ENCODE measurements at places on chromosomes 11 and 22.
A peak's percentile ranks its signal among the peaks of the same experiment; 100 is the strongest.

GRCh38 chr11:6505577-6506240, 8.6 kb downstream of the DNHD1 start:
- DNase-seq, result peak; percentile 60

- DNase-seq, result no peak
Observed at GRCh38 chr11:11391796-11392463, 38.9 kb upstream of the CSNK2A3 start.

DNA sequence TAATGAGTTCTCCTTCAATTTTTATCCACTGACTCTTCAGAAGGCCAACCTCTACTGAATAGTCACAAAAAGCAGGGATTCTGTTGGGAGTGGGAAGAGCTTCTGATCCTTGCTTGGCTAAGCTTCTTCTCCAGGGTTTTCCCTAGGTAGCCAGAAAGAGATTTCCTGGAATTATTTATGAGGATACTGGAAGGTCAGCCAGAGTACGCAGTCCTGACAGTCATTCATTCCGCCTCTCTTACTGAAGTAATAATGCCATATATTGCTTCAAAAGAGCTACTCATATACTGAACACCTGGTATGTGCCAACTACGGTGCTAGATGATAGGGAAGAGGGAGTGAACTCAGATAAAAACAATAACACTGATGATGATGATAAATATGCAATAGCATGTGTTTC, 116.1 kb downstream of the CCDC34 start:
- no peak for DNase-seq

DNA sequence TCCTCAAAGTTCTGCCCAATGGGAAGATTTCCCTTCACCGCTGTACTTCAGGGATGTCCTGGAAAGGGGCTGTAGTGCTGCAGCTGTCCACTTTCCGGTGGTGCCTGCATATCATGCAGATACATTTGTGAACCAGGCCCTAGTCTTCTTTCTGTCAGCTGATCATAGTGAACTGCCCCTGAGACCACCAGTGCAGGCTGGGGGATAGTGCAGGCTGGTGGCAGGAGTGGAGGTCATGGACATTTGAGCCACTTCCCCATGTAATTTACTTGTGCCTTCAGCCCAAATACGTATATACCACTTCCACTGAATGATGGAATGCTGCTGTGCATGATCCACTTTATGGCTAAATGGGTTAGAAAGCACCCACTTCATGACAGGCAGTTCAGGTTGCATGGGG, 120.0 kb downstream of the ZNF280B start:
- DNase-seq, result no peak

DNA sequence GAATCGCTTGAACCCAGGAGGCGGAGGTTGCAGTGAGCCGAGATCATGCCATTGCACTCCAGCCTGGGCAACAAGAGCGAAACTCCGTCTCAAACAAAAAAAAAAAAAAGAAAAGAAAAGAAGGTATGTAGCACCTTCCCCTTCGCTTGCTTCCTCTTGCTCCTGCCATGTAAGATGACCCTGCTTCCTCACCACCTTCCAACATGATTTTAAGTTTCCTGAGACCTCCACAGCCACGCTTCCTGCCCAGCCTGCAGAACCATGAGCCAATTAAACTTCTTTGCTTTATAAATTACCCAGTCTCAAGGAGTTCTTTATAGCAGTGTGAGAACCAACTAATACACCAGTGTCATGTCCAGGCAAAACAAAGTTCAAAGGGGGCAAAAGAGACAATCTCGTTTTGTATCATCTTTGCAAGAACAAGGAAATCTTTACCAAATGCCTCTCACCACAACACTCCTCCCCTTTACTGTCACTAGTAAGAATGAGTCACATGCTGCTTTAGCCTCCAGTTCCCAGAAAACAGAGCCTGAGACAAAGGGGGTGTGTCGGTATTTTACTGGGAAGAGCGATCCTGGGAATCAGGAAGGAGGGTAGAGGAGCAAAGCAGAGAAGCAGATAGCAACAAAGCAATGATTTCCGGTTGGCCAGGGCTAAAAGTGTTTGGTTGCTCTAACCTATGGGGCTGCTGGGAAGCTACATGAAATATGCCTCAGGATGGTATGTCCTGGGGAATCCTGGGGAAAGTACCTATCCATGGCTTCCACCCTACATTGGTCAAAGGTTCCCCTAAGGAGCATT, 10.5 kb upstream of the MCHR1 start:
- DNase-seq, result no peak

DNA sequence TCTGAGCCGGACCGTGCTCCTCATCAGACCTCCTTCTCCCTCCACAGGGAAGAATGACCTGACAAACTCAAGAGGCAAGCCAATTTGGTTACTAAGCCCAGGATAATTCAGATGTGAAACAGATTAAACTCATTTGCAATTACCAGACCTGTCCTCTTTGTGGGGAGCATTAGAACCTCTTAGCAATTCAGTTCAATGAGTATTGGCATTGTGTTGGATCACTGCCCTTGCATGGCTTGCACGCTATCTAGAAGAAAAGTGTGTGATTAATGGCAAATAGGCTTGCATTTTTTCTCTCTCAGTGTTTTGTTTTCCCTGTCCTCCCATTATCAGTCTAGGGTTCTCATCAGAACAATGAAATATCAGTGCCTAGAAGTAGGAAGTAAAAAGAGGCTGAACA, 365.6 kb downstream of the OPCML start:
- no peak for DNase-seq

GRCh38 chr22:29152045-29152953, 53.4 kb upstream of the EMID1 start:
- DNase-seq, result peak; percentile 36

- no peak for DNase-seq
Observed at GRCh38 chr11:31687861-31688260, 123.3 kb downstream of the PAX6 start.

DNA sequence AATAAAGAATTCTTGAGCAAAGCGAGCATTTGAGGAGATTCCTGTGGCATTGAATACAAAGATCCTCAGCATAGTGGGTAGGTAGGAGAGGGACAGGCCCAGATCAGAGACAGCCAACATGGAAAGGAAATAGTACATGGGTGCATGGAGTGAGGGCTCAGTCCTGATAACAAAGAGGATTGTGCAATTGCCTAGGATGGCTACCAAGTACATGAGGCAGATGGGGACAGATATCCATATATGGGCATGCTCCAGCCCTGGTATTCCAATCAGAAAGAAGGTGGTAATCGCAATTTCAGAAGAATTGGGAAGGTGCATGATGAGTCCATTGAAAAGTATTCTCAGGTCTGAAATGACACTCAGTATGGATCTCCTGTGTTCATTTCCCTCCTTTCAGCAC, 8.6 kb downstream of the OR51T1 start:
- DNase-seq, result no peak

- no peak for DNase-seq
Observed at GRCh38 chr11:76152741-76153570, 53.3 kb downstream of the WNT11 start.

DNA sequence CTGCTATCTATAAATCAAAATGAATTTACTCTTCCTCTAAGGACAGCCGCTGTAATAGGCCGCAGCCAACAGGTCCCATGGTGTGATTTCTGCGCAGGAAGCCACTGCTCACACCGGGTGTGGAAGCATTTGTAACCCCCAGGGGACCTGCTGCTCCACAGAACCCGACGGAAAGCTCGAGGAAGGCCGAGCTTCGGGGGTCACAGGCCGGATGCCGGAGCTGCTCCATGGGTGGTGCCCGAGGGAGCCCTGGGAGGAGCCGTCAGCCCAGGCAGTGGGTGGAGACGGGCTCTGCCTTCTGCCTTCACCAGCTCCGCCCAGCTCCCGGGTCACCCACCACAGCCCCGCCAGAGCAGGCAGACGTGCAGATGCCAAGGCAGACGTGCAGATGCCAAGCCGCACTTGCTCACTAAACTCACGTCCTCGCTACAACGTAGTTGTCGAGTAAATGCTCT, 63.5 kb downstream of the BRD1 start:
- DNase-seq, result no peak

DNA sequence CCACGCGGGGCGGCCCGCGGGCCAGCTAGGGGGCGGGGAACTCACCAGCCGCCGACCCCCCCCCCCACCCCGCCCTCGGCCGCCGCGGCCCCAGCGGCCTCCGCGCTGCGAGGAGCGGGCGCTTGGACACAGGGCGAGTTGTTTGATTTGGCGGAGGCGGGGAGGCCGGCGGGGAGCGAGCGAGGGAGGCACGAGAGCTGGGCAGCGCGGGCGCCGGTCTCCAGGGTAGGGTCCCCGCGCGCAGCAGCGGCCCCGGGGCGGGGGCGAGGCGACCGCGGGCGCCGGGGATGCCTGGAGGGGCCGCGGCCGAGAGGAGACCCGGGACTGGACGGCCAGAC, 64.4 kb downstream of the NAV2 start:
- no peak for DNase-seq

- no peak for DNase-seq
Observed at GRCh38 chr11:69150175-69150574, 5.6 kb upstream of the SMIM38 start.

DNA sequence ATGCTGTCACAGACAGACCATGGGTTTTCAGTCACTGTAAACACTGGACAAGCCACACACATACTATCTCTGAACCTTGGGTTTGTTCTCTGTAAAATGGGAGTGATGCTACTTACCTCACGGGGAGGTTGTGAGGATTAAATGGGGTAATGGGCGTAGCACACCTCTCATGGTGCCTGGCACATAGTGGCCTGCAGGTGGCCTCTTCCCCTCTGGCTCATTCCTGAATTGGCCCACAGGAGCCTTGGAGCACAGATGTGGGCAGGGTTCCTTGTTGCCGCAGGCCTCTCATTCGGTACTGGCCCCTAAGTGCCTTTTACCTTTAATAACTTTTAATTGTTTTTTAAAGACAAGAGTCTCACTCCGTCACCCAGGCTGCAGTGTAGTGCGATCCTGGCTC, 11.7 kb downstream of the MICAL2 start:
- no peak for DNase-seq

GRCh38 chr22:19959587-19960490, 18.2 kb upstream of the TXNRD2 start:
- DNase-seq, result no peak

GRCh38 chr11:117565709-117566108, 231.3 kb downstream of the DSCAML1 start:
- no peak for DNase-seq

- DNase-seq, result no peak
Observed at GRCh38 chr11:123110397-123110796, 48.5 kb upstream of the HSPA8 start.

DNA sequence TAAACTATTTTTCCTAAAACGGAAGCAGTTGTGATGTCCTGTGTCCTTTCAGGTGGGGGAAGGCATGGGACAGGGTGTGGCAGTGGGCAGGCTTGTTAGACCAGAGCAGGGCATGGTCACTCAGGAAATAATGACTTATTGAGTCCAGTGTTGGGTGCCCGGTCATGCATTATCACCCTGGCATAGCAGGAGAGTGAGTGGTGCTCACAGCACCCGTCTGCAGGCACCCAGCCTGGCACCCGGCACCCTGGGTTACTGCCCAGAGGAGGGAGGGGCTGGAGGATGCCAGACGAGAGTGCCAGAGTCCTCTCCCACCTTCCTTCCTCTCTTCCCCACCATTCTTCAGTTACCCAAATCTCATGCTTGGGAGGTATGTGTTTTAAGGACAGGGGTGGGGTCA, 59.1 kb downstream of the ST3GAL4 start:
- DNase-seq, result no peak

DNA sequence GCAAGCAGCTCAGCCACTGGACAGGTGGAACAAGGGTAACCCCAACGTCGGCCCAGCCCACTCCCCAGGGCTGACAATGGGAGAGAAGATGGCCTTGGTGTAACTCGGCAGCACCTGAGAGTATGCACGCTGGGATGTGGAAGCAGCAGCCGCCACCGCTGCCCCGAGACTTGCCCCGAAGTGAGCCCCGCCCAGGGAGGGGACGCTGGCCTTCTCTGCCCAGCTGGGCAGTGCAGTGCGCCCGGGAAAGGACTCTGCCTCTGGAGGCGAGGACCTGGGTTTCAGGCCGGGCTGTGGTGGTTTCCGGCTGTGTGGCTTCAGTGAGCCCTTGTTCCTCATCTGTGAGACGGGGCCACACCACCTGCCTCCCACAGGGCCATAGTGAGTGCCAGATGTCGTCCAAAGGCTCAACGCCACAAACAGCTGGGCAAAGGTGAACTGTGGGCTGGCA, 8.6 kb upstream of the POLDIP3 start:
- DNase-seq, result no peak

GRCh38 chr11:2277933-2278523, 7.6 kb upstream of the ASCL2 start:
- DNase-seq, result no peak

DNA sequence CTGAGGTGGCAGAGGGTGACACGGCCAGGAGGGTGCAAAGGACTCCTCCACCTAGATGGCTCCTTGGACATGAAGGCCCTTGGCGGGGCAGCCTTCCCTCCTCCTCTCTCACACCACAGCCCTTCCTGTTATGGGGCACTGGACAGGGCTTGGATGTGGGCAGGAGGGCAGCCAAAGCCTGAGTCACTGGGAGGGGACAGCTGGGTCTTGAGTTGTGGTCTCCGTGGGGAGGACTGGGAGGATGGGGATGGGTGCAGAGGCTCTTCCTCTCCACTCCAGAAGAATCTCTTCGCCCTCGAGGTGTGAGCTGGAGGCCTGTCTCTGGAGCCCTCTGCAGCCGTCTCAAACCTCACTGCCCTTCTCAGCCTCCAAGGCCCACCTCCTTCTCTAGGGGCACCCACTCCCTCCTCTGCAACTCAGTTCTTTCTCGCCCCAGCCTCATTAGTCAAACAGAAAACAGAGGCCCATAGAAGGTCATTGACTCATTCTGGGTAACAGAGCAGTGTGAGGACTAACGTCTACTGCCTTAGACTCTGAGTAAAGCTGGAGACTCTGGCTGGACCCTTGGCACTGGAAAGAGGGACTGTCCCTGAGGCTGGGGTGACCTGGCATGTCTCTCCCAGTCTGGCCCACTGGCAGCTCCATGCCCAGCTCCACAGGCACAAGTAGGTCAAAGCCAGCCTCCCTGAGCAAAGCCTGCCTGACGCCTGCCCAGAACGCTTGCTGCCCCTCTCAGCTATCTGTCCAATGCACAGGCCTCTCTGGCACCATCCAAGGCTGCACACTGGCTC, 47.5 kb upstream of the CDON start:
- DNase-seq, result no peak

- no peak for DNase-seq
Observed at GRCh38 chr11:16977136-16977993, 36.8 kb downstream of the PLEKHA7 start.

- no peak for DNase-seq
Observed at GRCh38 chr11:69908511-69909220, 89.5 kb upstream of the FGF3 start.

DNA sequence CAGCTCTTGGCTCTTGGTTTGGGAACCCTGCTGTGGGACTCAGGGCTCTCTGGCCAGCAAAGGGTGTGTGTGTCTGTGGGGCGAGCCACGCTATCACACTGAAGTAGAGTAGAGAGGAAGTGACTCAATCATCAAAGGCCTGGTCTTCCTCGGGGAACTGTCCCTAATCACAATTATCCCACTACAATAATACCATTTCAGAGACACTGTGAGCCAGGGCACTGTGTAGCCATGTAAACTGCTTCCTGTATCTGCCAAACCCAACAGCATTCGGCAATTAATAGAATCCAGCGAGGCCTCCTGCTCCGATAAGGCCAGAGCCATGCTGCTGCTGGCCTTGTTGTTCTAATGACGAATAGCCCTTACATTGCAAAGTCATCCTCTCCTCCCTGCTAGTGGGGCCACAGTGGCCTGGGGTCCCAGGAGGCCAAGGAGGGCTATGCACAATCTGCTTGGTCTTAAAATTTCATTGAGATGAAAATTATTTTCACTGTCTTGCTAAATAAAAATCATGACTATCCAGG, 49.8 kb upstream of the LMO2 start:
- no peak for DNase-seq
